ENCODE measurements at places on chromosomes 1 and 21.

DNA sequence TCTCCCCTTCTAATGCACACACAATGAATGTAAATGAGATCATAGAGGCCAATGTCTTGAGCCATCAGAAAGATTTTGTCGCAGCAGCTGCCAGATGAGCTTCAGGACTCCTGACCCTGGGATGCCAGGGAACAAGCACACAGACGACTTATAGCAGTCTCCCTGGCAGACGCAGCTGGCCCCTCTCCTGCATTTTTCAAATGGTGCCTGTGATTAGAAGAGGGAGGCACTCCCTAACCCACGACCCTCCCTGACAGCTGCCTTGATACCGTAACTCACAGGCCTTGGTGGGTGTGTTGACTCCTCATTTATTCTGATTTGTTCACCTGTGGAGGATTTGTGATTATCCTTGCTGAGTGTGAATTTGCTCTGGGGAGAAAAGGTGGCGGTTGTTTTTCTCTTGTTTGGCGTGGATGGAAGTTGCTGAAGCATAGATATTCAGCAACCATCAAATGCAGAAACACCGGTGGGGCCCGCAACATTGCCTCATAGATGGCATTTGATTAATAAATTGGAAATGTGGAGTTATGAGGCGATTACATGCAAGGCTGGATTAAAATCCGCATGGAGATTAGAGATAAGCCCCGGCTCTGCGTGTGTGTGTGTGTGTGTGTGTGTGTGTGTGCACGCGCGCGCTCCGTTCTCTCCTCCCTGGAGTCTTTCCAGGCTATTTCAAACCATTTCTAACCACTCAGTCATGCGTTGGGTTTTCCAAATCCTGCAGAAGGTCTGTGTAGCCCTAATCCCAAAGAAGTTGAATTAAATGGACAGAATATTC, 2.1 kb upstream of the RD3 start:
- DNase-seq = no peak

DNA sequence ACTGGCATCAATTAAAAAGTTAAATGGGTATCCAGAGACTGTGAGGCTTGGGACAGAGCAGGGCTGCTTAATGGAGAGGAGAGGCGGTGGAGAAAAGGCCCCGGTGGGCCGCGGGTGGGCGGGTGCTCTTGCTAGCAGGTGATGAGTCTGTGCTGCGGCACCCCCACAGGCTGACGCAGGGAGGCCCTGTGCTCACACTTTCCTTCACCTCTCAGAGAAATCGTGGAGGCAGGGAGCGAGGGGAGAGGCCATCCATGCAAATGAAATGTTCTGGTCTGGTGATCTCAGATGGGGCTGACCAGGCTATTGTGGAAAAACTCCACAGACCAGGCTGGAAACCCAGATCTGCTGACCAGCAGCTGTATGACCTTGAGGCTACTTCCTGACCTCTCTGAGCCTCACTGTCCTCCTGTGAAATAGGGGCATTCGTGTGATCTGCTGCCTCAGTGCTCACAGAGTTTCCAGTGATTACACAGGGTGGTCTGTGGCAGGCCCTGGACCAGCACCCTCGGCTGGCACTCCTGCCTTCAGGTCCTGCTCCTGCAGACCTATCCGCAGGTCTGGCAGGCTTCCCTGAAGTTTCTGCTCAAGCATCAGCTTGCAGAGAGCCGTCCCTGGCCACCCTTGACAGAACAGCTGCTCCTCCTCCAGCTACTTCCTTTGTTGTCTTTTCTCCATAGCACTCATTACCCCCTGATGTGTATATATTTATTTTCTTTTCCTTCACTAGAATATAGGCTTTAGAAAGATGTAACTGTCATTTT, 89.2 kb downstream of the BEND5 start:
- no peak for DNase-seq

DNA sequence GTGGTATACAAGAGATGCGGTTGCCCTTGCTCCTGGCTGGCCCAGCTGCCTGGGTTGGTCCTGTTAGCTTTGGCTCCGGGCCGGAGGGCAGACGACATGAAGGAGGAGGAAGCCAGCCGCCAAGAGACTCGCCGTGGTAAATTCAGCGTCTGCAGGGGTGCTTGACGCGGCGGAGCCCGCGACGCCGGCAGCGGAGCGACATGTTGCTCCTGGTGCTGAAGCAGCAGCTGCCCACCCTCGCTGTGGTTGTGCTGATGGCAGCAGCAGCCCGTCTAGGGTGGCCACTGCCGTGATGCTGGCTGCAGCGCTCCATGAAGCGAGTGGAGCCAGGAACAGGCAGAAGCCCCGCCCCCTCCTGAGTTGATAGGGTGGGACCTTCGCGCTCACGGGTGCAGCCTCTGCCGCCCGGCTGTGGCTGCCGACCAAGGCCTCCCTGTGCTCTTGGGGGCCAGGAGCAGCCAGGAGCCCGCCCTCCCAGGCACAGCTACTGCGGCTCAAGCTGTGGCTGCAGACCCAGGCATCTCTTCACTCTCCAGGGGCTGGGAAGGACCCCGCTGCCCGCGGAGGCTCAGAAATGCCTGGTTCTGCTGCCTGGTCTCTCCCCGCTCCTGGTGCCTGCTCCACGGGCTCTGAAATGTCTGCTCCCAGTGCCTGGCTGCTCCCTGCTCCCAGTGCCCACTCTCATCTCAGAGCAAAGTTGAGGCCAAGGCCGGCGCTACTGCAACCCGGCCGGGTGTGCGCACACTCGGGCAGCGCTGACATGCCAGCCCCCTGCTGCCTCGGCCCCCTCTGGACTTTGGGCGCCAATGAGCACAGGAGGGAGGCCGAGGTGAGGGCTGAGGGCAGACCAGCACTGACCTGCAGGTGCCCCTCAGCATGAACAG, 4.4 kb upstream of the ZNF692 start:
- DNase-seq = peak; percentile 52

DNA sequence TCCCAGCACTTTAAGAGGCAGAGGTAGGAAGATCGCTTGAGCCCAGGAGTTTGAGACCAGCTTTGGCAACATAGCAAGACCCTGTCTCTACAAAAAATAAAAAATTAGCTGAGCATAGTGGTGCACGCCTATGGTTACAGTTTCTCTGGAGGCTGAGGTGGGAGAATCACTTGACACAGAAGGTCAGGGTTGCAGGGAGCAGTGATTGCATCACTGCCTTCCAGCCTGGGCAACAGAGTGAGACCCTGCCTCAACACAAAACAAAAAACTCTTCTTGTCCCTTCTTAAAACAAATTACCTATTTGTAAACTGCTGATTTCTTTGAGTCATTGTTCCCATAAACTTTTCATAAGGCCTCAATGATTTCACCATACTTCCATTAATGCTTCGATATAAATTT, 18.7 kb downstream of the PRKAA2 start:
- no peak for DNase-seq

GRCh38 chr1:50893466-50893865, 66.6 kb downstream of the FAF1 start:
- DNase-seq = no peak

GRCh38 chr1:16013220-16013907, 4.5 kb downstream of the HSPB7 start:
- DNase-seq = peak; percentile 15

DNA sequence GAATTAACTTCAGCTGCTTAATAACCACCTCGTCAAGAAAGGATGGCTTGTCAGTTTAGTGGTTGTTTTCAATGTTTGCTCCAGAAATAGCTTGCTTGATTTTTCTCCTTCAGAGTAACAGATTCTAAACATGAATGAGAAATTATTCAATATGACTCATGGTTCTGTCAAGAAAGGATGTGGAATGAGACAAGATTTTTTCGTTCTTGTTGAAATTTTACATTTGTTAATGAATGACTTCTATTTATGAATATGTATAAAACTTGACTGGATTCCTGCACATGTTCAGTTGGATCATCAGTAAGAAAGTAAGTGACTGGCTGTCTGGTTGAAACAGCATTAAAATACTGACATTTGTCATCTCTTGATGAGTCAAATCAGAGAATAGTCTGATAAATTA, 38.3 kb downstream of the IFI44 start:
- no peak for DNase-seq

GRCh38 chr1:44501047-44501890, 96.2 kb downstream of the RNF220 start:
- DNase-seq = no peak

DNA sequence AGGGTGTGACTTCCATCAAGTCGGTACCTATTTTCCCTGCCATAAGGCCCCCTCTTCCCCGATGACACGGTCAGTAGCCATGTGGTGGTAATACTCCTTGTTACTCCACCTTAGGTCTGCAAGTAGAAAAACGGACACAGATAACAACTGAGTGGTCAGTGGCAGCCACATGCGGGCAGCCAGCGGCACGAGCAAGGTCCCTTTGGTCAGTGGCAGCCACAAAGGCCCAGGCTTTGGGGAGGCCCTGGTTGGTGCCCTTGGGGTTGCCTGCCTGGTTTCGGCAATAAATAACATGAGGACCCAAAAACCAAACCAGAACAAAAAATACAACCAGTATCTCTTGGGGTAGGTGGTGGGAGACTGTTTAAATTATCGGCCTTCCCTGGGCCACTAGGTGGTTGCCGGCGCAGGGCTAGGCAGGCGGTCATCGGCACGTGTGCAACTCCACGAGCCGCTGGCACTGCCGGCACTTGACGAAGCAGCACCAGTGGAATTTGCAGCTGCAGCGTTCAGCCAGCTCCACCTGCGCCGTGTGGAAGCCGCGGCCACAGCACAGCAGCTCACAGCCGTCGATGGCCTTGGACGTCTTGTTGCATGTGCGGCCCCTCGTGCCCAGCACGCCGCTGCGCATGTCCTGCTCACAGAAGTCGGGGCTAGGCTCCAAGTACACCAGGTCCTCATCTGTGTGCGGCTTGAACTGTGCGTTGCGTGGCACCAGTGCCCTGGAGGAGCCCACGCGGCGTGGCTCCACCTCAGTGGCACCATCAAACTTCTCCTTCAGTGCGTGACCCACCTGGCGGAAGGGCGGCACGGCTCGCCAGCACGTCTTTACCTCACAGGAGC, 23.1 kb downstream of the WNT4 start:
- DNase-seq = no peak

GRCh38 chr21:32844653-32845436, 73.3 kb upstream of the PAXBP1 start:
- no peak for DNase-seq

GRCh38 chr1:205680073-205680851, at the start of gene SLC45A3:
Gene SLC45A3 (minus strand): TSS chr1:205680509. CDS start chr1:205664656, 15,853 bp downstream.
- peak; percentile 16 for DNase-seq

GRCh38 chr1:160431006-160431405, 30.6 kb downstream of the VANGL2 start:
- DNase-seq = no peak

GRCh38 chr1:208084764-208085163, 159.4 kb downstream of the PLXNA2 start:
- DNase-seq = no peak

DNA sequence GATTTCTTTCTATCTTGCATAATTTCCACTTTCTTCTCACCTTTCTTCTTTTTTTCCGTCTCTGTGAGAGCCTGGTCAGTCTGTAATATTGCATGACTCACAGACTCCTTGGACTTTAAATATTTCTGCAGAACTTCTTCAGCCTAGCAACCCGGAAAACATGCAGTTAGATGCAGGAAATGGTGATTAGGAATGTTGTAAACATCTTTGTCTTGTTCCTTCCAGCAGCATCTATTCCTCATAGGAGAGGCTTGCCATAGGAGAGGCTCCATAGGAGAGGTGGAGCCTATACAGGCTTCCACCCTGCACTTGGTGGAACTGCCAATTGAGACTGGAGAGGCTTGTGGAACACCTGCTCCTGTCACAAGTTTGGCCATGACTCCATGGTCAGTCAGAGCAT, 10.0 kb downstream of the GBP5 start:
- no peak for DNase-seq

DNA sequence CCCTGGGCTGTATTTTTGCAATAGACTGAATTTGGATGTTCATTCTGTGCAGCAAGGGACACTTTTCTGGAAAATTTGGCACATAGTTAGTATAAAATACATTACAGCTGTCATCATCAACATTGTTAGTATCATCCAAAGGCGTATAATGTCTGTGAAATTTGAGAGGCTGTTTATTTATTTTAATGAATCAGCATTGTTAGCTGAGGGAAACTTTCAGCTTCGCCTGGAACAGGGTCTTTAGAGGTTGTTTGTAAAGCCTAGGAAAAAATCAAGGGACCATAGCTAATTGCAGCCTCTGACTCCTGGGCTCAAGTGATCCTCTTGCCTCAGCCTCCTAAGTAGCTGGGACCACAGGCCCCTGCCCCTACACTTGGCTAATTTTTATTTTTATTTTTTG, 106.8 kb upstream of the USP24 start:
- no peak for DNase-seq

DNA sequence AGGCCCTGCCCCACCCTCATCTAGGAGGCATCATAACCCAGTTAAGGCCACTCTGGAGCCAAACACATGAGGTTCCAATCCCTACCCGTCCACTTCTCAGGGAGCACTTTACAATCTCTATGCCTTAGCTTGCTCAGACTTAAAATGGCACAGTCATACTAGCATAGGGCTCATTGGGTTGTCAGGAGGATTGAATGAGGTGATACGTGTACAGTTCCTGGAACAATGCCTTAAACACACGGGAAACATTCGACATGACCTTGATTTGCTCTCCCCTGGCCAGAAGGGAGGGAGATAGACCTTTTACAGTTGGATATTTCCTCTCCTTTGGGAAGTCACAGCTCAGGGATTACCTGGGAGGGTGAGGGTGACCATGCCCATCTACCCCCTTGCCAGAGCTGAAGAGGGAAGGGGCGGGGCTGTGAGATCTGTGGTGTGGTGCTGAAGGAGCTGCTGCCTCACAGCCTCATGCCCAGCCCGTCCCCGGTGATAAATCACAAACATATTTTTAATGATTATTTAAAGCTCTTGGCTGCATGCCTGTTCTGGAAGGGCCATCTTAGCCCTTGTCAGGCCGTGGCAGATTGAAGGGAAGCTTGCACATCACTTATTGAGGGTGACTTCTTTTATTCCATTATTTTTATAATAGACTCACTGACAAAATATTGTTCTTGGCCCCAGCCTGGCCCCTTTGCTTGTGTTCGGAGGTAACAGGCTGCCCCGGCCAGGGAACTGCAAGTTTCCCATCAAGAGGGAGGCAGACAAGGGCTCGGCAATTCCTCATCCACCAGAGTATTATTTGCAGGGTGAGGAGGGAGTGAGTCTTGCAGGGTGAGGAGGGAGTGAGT, 83.4 kb downstream of the FOXD2 start:
- DNase-seq = no peak

GRCh38 chr1:151492120-151492519, 19.1 kb upstream of the CGN start:
- no peak for DNase-seq

- peak; percentile 80 for DNase-seq
Measured at GRCh38 chr1:84620720-84621313, 46.6 kb upstream of the CTBS start.

DNA sequence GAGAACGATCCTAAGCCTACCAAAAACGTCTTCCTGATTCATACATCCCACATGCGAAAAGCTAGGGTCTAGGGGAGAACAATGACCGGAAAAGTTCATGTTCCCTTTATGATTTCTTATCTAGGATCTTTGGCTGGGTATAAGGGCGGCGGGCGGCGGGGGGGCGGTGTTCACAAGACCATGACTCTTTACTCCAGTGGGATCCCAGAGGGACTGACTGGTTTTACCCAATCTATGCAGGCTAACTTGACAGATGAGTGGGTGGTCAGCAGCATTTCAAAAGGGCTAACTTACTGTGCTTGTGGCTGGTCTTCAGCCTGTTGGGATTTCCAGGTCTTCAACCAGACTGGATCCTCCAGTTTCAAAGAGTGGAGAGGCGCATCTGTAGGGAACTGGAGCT, 40.3 kb downstream of the CNIH3 start:
- no peak for DNase-seq

GRCh38 chr1:219699870-219700269, 87.0 kb upstream of the ZC3H11B start:
- no peak for DNase-seq

GRCh38 chr1:34140011-34140676, 24.9 kb downstream of the CSMD2 start:
- DNase-seq = no peak

Data from activated CD4-positive, alpha-beta T cell treated with anti-CD3 and anti-CD28 coated beads, Interleukin-2, amount 50 U/mL, for 24 hours (primary cell).